ENCODE measurements at places on chromosomes 7 and 10.

DNA sequence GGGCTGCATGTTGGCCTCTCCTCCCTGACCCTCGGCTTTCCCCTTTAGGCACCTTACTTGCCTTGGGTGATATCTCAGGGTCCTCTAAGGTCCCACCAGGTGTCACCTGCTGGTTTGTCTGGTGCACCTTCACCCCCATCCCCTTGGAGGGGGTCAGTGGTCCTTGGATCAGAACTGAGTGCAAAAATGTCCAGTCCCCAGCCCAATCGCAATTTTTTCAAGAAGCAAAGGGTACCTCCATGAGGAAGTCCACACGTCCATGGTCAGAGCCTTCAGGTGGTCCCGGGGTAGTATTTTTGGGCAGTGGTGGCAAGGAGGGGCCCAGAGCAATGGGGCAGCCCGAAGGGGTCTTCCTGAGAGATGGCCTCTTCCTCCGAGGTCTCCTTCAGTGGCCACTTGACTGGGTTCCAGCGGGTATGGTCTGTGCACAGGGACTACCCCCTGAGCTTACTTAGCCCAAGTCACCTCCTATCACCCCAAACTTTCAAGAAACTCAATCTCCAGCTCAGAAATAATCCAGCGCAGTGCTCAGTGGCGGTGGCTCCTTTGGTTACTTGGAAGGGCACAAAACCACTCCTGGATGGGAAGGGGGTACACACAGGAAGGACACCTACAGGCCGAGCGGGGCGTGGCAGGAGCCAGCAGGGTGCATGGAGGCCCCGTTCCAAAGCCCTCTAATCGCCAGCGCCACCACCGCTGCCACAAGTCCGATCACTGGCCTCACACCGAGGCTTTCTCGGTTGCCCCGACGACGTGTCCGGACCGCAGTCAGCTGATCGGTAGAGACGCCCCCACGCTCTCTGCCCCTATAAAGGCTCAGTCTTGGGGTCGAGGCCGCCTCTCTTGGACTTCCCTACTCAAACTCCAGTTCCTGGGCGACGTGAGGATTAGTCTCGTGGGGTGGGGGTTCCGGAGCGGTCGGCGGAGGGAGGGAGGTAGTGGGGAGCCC is 4.5 kb downstream of the SAP25 start:
- DNase-seq, result peak; percentile 88

GRCh38 chr7:4438723-4439245 is 243.3 kb upstream of the FOXK1 start:
- no peak for DNase-seq

DNA sequence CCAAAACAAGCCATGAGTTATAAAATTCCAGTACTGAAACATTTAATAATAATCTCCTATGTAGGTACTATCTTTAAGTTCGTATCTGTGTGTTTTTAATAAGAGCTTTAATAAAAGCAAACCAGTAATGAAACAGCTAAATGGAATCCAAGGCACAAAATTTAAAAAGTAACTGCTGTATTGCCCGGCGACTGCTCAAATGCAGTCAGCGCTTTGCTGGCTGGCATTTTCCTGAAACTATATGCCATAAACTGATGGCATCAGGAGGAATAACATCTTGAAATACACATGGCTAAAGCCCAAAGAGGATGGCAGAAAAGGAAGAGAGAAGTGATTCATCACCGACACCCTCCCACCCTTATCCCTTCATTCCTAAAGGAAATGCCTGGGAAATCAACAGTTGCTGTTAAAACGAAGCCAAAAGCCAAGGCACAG is 133.1 kb downstream of the CUBN start:
- no peak for DNase-seq

- no peak for DNase-seq
These were observed 20.0 kb downstream of the LRRD1 start for GRCh38 chr7:92158660-92159575.

DNA sequence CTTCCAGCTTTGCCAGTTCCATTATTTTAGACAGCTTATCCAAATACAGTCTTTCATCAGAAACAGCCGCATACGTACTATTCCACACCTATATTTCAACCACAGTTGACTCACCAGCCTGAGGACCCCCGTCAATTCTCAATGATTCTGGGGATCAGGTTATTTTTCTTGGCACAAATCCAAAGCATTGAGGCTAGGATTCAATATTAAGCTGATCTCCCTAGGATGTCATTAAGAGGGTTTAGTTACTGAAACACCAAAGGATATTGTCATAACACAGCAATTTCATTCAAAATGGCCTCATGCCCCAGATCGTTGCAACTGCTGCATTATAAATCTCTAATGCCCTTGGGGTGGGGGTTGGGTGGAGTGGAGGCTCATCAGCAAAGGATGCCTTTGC is 214.6 kb downstream of the PTEN start:
- DNase-seq, result no peak

DNA sequence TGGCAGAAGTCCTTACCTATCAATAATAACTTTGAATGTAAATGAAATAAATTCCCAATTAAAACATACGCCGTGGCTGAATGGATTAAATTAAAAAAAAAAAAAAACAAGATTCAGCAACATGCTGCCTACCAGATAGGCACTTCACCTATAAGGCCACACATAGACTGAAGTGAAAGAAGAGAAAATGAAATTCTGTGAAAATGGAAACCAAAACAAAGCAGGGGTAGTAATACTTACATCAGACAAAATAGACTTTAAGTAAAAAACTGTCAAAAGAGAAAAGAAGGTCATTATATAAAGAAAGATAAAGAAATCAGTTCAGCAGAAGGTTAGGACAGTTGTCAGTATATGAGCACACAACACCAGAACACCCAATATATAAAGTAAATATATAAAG is 55.3 kb downstream of the TCAF1 start:
- DNase-seq, result no peak

DNA sequence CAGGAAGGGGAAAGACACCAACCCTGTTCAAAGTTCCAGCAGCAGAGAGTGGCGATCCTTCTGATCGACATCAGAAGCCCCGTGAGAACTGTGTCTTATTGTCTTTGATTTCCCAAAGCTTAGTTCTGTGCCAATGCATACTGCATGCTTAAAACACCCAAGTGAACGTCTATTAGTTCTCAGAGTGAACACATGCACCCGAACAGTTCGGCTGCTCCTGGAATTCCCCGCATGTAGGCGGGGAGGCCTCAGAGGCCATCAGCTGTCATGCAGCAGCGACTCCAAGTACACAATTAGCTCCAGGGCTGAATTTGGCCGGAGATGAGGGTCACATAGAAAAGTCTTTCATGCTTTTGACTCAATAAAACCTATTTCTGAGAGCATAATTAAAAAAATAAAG is 276.9 kb downstream of the ZMYND11 start:
- DNase-seq, result no peak

- DNase-seq, result no peak
These were observed 1241.7 kb downstream of the TYW1 start for GRCh38 chr7:68238204-68238805.

DNA sequence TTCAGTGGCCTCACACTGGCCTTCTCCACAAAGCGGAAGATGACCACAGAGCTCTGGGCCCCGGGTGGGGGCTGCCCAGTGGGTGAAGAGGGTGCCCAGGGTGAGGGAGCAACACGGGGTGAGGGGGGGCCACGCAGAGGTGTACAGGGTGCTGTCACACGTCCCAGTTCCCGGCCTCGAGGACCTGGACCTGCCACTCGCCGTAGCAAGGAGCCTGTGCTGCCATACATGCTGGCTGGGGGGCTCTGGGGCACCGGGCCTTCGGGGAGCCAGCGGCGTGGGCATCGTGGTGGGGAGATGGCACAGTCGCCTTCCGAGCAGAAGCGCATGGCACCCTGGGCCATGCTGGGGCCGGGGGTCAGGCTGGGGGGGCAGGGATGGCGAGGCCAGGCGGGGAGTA is 1.9 kb downstream of the PSD start:
- no peak for DNase-seq

- DNase-seq, result no peak
These were observed 223.4 kb downstream of the DOCK4 start for GRCh38 chr7:111982804-111983203.

DNA sequence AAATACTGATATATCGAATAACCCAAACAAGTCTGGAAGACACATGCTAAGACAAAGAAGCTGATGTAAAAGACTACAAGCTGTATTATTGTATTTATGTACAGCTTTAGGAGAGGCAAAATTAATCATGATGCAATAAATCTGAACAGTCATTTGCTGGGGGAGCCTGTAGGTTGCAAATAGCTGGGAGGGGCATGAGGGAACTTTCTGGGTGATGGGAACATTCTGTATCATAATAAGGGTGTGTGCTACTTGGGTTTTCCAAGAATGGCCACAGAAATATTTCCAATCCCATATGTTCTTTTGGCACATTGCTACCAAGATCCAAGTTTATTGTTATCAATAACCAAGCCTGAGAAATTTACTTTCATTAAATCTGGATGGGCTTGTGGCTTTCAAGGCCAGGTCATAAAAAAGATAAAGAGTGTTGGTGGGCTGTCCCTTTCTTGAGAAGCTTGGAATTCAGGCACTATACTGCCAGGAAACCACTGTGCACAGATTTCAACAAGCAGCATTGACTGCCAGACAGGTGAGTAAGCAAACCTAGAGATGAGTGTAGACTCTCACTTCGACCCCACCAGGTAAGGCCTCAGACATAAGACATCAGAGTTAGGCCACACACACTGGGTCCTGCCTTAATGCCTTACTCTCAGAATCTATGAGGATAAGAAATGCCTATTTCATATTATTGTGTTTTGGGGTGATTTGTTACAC is 629.7 kb upstream of the FZD8 start:
- DNase-seq, result no peak

DNA sequence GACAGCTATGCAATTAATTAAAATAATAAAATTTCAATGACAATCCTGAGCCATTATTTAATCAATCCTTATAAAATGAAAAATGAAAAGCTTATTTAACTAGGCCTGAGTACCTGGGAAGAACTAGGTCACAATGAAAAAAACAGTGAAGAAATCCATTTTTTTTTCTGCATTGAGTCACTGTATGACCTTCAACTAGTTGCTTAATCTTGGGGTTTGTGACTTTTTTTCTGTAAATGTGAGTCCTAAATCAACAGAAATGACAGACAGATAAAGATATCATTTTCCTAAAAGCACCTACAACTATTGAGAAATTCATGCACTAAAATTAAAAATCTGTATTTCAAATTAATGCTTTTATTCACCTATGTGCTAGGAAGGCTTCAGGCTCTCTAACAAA is 96.8 kb downstream of the TMEM26 start:
- DNase-seq, result no peak

DNA sequence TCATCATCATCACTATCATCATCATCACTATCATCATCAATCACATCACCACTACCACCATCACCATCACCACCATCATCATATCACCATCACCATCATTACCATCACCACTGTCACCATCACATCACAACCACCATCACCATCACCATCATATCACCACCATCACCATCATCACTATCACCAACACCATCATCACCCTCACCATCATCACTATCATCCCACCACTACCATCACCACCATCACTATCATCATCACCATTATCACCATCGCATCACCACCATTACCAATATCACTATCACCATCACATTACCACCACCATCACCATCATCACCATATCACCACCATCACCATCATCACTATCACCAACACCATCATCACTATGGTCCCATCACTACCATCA is 539.1 kb downstream of the PTPRN2 start:
- no peak for DNase-seq

GRCh38 chr7:61576-62360 is 130.6 kb upstream of the FAM20C start:
- no peak for DNase-seq

- DNase-seq, result no peak
These were observed 210.5 kb downstream of the BICC1 start for GRCh38 chr10:58723186-58723585.

DNA sequence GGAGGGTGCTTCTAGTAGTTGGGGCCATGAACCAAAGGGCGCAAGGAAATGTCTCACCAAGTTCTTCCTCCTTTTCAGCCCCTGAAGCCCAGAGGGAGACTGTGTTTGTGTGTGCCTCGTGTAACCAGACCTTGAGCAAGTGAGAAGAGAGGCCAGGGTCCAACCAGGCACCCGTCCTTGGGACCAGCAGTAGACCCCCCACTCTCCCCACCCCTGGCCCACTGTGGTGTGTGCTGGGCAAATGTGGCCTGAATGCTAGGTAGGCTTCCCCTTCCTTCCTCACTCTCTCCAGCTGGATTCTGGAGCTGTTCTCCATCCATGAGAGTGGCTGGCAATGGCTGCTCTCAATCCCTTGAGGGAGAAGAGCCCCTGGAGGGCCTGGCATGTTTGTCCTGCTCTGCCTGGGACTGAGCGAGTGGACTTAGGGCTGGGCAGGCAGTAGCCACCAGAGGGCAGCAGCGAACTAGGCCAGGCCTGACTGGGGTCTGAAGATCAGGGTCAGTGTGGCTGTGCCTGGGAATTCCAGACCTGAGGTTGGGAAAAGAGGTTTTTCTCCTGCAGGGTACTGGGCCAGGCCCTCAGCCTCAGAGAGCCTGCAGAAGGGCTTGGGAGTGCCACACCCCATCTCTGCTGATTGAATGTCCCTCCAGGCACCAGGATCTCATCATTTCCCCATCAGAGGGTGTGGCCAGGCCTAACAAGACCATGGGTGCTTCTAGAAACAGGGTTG is 12.5 kb downstream of the SFRP5 start:
- DNase-seq, result peak; percentile 92

- DNase-seq, result peak; percentile 84
These were observed 538 bp downstream of the AHCYL2 start for GRCh38 chr7:129225206-129225930.

GRCh38 chr7:102285540-102286236 is 980 bp upstream of the SH2B2 start:
- peak; percentile 73 for DNase-seq

DNA sequence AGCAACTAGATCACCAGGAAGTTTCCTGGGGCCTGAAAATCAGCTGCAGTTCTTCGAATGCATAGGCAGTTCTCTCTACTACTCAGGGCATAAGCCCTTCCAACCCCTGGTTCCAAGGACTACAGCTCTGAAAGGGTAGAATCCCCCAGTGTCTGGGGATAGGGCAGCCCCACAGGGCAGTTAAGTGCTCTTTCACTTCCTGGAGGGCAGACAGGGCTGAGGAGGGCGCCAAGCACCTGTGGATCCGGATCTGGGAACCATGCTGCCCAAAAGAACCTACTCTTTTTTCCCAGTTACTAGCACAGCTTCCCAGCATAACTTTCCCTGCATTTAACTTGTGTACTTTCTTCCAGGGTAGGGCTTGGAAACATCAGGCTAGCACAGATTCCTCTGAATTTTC is 41.1 kb downstream of the CXCL12 start:
- no peak for DNase-seq

GRCh38 chr10:69458430-69459100 is 7.3 kb downstream of the TSPAN15 start:
- DNase-seq, result no peak

DNA sequence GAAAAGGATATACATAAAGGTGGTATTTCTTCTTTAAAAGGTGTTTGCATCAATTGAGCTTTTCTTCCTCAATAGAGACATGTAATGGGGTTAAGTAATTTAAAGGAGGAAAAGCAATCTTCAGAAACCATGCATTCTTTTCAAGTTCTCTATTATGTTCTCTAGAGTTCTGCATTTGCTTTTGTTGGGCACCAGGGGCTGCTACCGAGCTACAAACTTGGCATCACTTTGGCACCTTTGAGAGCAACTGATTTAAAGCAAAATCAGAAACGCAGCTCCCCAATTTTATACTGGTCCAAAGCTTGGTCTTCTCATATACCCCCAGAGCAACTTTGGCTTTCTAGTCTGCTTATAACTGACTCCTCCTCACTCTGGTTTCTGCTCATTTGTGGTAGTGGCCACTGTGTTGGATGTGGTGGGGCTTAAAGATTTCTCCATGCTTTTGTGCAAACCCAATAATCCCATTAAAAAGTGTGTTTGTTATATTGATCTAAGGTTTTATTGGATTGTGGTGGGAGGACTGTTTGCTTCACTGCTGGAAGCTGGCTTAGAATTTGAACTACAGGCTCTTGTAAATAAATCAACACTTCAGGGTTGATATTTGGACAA is 712.1 kb downstream of the PHTF2 start:
- DNase-seq, result peak; percentile 78

Data from DMS53 (cell line).